Large intestine (tissue), 12 donors: ENCODE measurements at places on chromosomes 6 and 20.

- H3K27me3 ChIP-seq, result no peaks in the 10 kb centered on the region
- no peaks in the 10 kb centered on the region for H3K4me1 ChIP-seq
- no peak overlapping the region for H3K27ac ChIP-seq
- DNase-seq, result no peak
- H3K4me3 ChIP-seq, result no peak overlapping the region
- no peaks in the 10 kb centered on the region for H3K36me3 ChIP-seq
These were observed 36.3 kb upstream of the SIRT5 start for GRCh38 chr6:13538084-13538483.

DNA sequence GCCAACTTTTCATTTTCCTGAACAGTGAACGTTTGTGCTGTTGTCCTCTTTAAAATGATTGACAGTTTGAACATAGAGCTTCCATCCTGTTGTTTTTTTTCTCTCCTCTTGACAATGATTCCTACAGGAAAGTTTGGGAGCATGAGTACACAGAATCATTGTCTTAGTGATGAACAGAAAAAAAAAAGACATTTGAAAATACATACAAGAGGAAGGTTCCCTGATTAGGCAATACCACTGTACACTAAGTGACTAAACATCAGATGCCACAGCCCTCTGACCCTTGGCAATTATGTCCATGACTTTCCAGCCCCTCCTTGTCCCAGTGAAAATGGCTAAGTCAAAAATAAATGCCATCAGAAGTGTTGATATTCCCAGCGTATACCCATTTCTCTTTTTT lies 71.5 kb downstream of the RTN4IP1 start:
- no peak overlapping the region for H3K27ac ChIP-seq
- H3K4me1 ChIP-seq, result no peaks in the 10 kb centered on the region
- no peak for DNase-seq
- no peaks in the 10 kb centered on the region for H3K27me3 ChIP-seq
- H3K4me3 ChIP-seq, result no peak overlapping the region

GRCh38 chr20:63934271-63935068 lies 21.7 kb downstream of the UCKL1 start:
- no peak overlapping the region for H3K4me3 ChIP-seq
- no peak overlapping the region for H3K27ac ChIP-seq
- H3K36me3 ChIP-seq, result peaks cover 71% of the 10 kb centered on the region
- H3K4me1 ChIP-seq, result no peaks in the 10 kb centered on the region
- H3K27me3 ChIP-seq, result no peaks in the 10 kb centered on the region

GRCh38 chr6:15501826-15502445 lies 160.9 kb downstream of the DTNBP1 start:
- no peak overlapping the region for H3K27ac ChIP-seq
- no peaks in the 10 kb centered on the region for H3K4me1 ChIP-seq
- DNase-seq, result no peak
- no peak overlapping the region for H3K4me3 ChIP-seq
- H3K36me3 ChIP-seq, result peaks cover 69% of the 10 kb centered on the region
- no peaks in the 10 kb centered on the region for H3K27me3 ChIP-seq

DNA sequence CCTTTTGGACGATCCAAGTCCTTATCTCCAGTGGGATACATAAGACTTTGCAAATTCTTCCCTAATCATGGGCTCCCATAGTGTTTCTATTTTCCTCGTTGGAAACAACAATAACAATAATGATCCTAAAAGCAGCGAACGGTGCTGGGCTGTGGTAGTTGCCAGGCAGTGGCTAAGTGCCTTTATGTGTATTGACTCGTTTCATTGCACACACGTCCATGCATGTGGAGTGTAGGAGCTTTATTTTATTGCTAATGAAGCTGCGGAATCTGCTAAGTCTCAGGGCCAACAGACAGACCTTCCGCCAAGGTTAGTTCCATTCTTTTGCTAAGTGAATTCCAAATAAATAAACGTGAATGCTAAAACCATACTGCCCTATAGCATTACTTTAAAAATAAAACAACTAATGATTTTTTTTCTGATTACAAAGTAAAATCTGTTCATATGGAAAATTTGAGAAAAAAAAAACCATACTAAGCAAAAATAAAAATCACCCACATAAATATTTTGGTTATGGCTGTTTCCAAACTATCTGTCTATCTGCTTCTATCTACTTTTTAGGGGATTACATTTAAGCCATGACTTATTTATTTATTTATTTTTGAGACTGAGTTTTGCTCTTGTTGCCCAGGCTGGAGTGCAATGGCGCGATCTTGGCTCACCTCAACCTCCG lies 297.9 kb downstream of the BMP7 start:
- no peak for DNase-seq
- H3K27ac ChIP-seq, result no peak overlapping the region
- no peaks in the 10 kb centered on the region for H3K36me3 ChIP-seq
